Uterus (tissue), 4 donors: ENCODE measurements at places on chromosomes 12 and 14. TPM values are rescaled to one million over a fixed set of nuclear protein-coding genes. Genes with fewer than 3 reads are reported as not detected.

LGR5 gene
- 0.27 TPM for total RNA-seq

RASSF9 gene
- total RNA-seq = 8.3 TPM

LALBA gene
- total RNA-seq = not detected

LARP4 gene
- 15.9 TPM for total RNA-seq

GPR84 gene
- total RNA-seq = not detected

KRT78 gene
- not detected for total RNA-seq

FSCB gene
- not detected for total RNA-seq

NDUFA12 gene
- total RNA-seq = 21.5 TPM

AQP2 gene
- total RNA-seq = not detected

EPYC gene
- total RNA-seq = 0.14 TPM

C12orf50 gene
- total RNA-seq = not detected

LBHD2 gene
- not detected for total RNA-seq

DIABLO gene
- 61.2 TPM for total RNA-seq

PUS1 gene
- 0.59 TPM for total RNA-seq

APOF gene
- not detected for total RNA-seq
